Kidney glomerular epithelial cell (primary cell): ENCODE measurements at places on chromosomes 11 and 22.

DNA sequence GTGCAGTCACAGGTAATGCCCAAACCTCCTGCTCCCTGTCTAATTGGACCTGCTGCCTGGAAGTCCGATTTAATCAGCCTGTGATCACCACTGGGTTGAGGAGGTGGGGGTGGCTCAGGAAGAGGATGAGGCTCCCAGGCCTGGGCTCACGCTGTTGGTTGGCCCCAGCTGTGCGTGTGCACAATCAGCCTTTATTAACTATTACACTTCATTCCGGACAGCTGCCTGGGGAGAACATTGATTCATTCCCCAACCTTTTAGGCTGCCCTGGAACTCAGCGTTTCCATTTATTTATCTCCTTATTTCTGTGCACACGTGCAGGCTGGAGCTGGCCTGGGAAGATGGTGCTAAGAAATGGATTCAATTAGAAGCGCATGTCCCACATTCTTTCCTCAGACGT is 123.4 kb downstream of the DSCAML1 start:
- no peak for DNase-seq

DNA sequence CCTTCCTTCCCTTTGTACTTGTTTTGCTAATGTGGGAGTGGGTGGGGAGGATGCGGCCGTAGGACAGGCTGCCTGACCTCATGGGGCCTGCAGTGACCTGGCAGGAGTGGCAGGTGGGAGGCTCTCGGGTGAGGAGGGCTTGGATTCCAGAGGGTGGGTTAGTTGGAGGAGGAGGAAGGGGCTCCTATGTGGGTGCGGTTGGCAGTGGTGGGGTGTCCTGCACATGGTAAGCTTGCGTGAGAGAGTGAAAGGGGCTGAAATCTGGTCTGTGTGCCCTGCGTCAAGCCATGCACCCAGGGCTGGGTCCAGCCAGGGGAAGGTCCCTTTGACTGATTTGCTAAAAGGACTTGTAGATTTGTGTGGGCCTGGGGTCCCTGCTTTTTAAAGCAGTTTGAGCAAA is 90.7 kb upstream of the OR4B1 start:
- no peak for DNase-seq

DNA sequence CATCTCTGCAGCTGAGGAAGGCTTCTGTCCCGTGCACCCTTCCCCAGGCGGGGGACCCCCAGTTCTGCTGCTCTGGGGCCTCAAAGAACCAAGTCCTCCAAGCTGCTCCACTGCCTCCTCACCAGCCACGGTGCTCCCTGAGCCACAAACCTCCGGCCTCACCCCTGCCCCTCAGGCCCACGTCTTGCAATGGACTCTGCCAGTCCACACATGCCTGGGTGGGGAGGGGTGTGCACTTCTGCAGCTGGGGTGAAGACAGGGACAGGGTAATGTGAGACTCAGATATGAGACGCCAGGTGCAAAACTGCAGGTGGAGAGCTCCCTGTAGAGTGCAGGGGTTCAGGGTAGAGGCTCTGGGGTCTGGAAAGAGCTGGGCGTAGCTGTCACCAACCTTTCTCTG is 3.2 kb upstream of the PTDSS2 start:
- no peak for DNase-seq

DNA sequence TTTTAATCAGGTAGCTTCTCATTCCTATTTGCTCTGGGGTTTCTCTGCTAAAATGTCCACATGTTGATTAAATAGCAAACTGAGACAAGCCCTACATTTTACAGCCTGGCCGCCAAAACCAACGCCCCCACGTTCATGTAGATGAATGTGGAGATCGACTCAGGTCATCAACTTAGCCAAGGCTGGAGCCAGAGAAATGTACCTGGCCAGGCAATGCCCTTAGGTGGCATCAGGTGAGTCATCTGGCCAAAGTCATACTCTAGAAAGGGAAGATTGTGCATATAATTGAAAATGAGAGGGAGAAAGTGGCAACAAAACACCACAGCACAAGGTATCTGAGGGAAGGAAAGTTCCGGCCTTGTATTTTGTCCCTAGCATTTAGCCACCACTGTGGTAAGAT is 37.1 kb upstream of the CCDC89 start:
- DNase-seq, result no peak

GRCh38 chr11:133173810-133174412 is 358.4 kb downstream of the OPCML start:
- no peak for DNase-seq

DNA sequence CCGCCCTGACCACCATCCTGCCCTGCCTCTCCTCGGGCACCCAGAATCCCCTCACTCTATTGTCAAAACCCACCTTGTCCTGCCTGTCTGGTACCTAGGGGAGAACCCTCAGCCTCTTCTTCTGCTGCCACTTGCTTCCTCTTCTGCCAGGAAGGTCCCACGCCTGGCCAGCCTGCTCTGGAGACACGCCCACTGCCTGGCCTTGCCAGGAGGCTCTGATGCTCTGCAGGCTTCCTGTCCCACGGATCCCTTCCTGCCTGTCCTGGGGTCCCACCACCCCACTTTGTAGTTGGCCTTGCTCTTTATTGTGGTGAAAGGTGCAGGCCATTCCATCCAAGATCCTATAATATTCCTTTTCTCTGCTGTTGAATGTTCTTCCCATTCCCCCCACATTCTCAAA is 63.4 kb downstream of the BMAL1 start:
- DNase-seq, result no peak

GRCh38 chr22:24087071-24087795 is 76.1 kb downstream of the CABIN1 start:
- no peak for DNase-seq

DNA sequence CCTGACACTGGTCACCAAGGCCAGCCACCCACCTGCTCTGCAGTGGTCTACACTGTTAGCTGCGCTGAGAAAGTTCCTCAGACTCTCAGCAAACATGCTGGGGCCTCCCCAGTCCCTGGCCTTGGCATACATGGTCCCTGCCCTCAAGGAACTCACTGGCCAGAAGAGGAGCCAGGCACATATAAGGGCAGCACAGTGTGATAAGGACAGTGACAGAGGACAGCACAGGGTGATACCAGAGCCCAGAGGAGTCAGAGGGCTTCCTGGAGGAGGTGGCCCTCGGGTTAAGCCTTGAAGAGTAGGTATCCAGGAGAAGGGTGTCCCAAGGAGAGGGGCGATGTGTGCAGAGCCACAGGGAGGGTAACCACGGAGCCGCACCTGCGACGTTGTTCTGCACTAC is 624 bp downstream of the ART1 start:
- DNase-seq, result no peak

GRCh38 chr11:117930668-117931330 is 1.6 kb upstream of the TMPRSS13 start:
- DNase-seq, result no peak

GRCh38 chr22:38314933-38315822 is 2.1 kb downstream of the CSNK1E start:
- DNase-seq, result no peak

GRCh38 chr11:18771266-18772035 is 20.1 kb downstream of the PTPN5 start:
- no peak for DNase-seq

DNA sequence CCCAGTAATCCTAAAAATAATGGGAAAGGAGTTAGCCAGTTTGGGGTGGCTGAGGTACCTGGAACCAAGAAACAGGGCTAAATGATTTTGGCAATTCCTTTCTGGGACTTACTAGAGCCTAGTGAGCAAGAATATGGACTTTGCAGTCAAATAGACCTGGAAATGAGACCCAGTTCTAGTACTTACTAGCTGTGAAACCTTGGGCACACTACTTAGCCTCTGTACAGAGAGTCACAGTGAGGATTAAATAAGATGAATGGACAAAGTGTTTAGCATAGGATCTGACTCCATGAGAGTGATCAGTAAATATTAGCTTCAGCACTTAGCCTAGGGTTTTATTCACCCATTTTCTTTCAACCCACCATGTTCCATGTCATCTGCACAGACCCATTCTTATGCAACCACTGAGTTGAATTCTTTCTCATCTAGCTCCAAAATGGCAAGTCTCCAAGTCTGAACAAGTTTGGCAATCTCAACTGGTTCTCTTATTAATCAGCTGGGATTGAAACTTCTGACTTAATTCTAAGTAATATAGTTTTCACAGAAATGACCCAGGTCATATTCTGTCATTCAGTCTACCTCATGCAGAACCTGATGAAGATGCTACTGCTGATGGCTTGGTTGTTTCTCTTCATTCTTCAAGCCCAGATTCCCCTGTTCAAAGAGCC is 15.0 kb upstream of the SORL1 start:
- DNase-seq, result no peak

DNA sequence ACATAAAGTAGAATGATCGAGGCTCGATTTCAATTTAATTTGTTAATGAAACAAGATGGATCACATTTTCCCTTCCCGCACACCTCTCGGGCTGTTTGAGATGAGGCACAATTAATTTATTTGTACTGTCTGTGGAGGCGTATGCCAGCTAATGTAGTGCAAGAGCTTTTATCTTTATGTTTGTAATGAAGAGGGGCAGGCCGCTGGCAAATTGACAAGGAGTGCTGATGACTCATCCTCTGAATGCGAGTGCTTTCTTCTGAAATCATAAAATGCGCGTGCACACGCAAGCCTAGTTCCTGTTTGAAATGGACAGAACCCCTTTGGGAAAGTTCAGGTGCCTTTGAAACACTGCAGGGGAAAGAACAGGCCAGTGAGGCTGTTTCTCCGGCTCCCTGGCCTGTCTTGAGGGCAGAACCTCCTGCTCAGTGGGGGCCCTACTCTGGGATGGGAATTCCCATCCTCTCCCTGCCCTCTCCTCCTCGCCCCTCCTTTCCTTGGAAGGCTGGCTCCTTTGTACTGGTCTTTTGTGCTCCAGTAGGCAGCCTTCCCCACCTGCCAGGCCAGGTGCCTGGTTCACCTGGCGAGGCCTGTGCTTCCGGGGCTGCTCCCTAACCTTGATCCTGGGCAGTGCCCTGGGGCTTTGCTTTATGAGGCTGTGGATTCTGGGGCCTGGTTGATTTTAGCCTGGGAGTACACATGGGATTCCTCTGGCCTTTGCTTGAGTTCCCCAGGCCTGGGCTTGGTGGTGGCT is 50.3 kb downstream of the TEAD1 start:
- DNase-seq, result peak; percentile 78

DNA sequence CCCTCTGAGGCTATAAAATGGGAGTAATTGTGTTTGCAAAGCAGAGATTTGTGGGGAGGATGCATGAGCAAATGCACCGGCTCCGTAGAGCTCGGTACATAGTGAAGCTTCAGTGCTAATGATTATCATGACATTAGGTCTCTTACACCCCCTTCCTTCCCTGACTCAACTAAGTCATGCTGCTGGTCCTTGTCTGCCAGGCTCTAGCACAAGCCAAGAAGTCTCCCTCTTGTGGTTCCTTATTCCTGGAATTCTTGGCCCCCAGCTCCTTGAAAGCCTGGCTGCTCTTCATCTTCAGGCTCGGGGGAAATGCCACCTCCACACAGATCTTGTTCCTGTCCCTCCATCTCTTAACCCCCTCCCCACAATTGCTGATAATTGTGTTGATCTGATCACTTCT is 45.7 kb upstream of the SYT13 start:
- DNase-seq, result no peak

- DNase-seq, result no peak
These were observed 781 bp downstream of the SIDT2 start for GRCh38 chr11:117179048-117179999.

DNA sequence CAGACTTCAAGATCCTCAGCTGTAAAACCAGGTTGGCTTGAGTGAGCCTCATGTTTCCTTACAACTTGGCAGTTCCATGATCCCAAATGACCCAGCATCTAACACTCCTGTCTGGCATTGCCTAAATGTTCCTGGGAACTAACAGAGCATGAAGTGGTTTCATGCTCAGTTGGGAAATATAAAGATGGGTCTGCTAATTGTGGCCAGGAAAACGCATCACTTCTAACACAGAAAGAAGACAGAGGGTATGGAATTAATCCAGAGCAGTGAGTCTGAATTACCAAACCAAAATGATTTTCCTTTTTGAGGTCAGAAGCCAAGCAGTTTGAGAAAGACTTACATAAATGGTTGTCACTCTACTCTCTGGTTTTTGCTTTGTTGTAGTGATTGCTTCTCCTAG is 60.5 kb upstream of the MMP13 start:
- DNase-seq, result peak; percentile 9

DNA sequence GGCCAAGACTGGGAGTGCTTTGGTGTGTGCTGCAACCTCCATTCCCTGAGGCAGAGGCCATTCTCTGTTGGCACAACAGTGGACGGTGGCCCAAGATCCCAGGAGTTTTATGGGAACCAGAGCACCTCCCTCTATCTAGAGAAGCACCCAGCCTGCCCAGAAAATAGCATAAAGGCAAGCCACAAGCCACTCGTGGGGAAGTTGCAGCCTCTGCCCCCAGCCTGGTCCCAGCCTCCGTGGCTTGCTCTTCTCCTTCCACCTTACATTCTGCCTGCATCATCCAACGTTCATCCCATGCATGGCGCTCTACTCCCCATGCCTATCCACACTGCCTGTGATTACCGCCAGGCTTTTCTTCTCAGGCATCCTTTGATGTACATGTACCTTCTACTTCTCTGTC is 15.8 kb downstream of the IL17RA start:
- no peak for DNase-seq

DNA sequence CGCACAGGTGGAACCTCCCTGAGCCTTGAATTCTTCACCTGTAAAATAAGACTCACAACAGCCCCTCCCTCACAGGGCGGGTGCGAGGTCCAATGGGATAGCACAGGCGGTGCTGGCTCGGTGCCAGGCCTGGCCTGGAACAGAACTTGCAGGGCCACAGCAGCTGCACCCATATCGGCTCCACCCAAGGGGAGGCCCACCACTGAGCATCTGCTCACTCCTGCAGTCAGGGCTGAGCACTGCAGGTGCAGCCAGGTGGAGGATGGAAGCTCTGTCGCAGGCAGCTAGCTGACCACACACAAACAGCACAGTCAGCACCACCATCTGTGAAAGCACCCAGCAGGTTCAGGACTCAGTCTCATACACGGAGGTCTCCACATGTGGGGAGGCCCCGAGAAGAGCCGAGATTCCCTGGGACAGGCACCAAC is 19.6 kb downstream of the VPS37C start:
- no peak for DNase-seq

GRCh38 chr22:30680991-30681770 is 13.5 kb upstream of the OSBP2 start:
- DNase-seq, result no peak

GRCh38 chr11:63890368-63890767 is 26.6 kb downstream of the RCOR2 start:
- no peak for DNase-seq

- no peak for DNase-seq
These were observed 84.1 kb downstream of the SLC1A2 start for GRCh38 chr11:35335226-35335625.
